Tibial artery (tissue), 4 donors: ENCODE measurements at places on chromosomes 16 and 17.

- no peak for DNase-seq
Measured at GRCh38 chr17:55426851-55427586, 5.4 kb upstream of the MMD start.

DNA sequence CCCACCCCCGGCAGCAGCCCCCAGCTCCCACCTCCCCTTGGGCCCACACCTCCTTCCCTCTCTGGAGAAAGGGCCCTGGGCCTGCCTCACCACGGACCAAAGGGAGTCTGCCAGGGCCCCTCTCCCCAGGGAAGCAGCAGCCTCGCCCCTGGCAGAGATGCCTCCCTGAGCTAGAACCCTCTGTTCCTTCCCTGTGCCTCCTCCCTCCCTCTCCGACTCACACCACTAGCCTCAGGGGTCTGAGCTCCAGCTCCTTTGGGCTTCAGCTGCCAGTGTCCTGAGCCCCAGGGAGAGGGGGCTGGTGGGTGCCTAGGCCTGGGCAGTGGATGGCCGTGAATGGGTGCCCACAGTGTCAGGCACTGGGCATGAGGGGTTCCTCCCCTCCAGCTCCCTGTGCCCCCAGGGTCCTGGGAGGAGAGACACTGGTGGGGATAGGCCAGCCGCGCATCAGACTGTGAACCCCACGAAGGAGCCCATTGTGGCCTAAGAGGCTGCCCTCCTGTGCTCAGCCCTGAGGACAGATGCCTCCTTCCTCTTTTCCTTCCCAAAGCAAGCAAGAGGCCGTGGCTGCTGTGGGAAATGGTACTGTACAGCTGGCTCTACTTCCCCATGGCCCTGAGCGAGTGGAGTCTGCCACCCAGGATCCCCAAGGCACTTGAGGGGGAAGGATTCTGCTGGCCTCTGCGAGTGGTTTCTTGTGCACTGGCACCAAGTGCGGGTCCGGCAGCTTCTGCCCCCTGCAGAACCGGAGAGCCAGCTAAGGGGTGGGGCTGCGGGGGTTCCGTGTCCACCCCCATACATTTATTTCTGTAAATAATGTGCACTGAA is 20.7 kb downstream of the MMP15 start:
- DNase-seq: no peak

- DNase-seq: no peak
Measured at GRCh38 chr16:31344712-31345111, 10.3 kb upstream of the ITGAX start.

DNA sequence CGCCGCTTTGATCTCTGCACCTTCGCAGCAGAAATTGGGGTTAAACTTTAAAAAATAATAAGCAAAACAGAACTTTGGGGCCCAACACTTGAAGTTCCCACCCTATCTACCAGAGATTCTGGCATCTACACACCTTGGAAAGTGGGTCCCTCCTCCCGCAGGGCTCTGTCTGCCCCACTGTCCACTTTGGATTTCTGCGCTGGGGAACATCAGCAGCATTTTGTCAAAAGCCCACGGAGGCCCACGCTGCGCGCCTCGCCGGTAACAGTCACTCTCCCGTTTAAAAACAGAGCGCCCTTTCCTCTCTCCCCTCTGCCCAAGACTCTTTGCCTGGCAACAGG is 725 bp upstream of the WNT9B start:
- DNase-seq: no peak

DNA sequence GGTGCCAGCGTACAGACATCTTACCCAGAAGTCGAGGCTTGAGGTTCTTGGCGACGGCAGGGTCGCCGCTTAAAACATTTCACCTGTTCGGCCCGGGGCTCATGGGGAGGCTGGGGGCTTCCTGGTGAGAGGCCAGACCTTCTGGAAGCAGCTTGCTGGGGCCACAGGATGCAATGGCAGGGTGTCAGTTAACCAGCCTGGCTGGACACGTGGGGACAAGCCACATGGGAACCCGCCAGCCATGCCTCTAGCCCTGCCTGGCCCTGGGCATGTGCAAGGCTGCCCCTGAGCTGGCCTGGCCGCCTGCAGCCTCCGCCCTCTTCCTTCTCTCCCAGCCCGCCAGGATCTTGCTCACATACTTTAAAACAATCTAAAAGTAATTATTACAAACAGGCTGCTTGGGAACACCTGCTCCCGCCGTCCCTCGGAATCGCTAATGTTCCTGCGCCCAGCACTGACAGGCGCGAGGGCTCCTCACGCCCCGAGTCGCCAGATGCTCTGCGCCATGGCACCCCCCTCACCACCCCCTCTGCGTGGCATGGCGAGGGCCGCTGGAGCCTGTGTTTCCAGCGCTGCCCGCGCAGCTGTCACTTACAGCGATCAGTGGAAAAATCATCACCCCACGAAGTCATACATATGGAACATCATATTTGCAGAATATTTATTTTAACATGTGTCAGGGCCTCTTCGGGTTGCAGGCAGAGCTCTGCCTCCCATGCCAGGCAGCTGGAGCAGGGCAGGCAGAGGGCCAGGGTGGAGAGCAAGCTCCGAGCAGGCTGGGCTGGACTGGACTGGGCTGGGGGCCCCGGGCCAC is 188.7 kb upstream of the GSE1 start:
- no peak for DNase-seq

GRCh38 chr17:39364236-39365025 is 37.0 kb downstream of the FBXL20 start:
- DNase-seq: no peak

DNA sequence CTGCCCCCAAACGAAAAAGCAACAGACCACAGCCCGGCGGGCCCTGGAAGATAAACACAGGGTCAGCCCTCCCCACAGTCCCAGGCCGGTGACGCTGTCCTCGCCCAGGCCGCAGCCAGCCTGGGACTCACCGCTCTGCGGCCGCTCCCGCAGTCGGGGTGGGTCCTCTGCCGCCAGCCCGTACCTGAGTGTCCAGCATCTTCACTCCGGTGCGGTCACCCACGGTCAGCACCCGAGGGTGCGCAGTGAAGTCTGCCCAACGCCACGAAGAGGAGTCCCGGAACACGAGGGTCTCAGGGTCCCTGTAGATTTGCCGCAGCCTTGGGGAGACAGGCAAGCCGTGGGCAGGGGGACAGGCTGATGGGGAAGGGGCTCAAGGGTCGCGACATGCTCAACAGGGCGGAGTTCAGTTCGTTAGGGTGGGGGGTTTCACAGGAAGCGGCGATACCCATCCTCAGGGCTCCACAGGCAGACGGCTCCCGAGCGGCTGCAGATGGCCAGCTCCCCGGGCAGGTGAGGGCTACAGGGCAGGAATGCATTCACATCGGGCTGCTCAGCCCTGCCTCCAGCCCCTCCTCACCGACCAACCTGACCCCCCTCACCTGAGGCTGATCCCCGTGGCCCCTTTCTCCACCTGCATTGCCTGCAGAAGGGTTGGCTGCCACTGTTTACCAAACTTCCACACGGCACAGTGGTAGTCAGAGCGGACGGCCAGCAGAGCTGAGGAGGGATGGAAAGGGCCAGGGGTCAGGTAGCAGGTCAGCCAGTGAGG is 5.5 kb downstream of the TAF1C start:
- DNase-seq: no peak

GRCh38 chr17:38667099-38667786 is 7.5 kb downstream of the EPOP start:
- DNase-seq: no peak

GRCh38 chr17:40105861-40106759 is 5.7 kb upstream of the NR1D1 start:
- no peak for DNase-seq

DNA sequence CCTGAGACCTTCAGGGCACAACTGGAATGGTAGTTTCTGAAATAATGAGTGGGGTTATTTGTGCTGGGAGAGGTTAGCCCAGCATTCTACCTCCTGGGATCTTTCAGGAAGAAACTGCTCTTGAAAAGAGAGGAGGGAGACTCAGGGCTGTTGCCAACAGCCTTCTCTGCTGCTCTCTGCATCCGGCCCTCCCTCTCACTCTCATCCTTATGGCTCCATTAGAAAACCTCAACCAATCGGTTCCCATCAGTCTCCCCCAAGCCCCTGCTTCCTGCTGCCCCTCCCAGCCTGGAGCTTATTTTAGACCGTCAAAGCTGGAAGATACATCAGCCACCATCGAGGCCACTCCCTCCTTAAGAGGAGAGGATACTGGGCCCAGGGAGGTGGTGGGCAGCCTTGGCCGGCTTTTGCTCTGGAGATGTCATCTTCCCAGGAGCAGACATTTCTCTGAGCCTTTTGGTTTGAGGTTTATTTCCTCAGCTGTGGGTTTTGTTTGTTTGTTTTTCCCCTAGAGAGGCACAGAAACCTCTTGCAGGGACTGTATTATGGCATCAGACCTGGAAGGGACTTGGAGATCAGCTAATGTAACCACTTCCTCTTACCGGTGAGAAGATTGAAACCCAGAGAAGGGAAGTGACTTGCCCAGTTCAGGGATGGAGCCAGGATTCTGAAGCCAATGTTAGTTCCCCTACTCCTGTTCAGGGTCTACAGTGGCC is 2.7 kb downstream of the MPRIP start:
- DNase-seq: peak; percentile 72

- no peak for DNase-seq
Measured at GRCh38 chr17:17844079-17844478, 7.3 kb upstream of the SREBF1 start.

DNA sequence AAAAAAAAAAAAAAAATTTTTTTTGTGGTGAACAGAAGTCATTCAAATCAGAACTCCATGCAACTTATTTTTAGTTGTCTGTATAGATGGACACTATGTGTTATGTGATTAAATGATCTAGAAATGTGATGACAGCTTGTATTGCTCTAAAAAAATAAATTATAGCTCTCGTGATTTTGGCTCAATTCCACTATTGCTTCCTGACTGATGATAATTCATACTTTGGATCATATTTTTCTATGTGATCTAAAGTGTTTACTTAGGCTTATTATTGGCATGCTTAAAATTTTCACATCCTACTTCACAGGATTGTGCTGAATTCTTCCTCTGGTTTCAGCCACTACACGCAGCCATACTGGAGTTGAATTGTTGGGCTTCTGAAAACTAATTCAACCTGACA is 76.8 kb downstream of the RPGRIP1L start:
- DNase-seq: no peak

DNA sequence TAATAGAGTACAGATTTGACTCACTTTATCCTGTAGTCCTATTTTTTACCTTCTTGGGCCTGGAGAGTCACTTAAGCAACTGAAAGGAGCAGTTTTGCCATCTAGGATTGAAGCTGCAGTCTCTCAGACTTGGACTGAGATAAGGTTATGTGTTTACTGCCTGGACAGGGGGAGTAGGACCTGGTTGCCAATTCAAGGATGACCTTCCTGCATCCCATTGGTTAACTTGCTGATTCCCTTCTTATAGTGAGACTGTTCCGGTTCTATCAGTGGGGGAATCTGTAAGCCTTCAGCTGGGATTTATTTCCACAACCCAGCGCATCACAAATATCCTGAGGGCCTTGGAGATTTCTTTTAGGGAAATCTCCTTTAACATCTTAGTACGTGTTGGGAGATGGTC is 2.9 kb downstream of the UBN1 start:
- no peak for DNase-seq
